Nucleus accumbens (tissue), 56 donors: ENCODE measurements at places on chromosomes 11 and 22.
A peak's percentile ranks its signal among the peaks of the same experiment; 100 is the strongest.

DNA sequence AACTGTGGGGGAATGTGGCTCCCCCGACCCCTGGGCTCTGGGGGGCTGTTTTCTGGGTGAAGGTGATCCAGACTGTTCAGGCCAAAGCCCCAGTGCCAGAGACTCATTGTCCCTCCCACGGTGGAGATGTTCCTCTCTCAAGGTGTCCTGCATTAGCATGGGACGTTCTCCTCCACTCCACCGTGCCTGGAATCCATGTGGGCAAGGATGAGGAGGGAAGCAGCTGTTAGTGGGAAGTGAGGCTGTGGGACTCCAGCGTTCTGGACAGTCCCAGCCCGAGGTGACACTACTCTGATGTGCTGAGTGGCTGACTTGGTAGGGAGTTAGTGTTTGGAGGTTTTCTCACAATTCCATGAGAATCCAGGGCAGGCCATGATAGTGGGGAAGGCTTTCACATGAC, 31.4 kb upstream of the CLDN5 start:
- DNase-seq = no peak

DNA sequence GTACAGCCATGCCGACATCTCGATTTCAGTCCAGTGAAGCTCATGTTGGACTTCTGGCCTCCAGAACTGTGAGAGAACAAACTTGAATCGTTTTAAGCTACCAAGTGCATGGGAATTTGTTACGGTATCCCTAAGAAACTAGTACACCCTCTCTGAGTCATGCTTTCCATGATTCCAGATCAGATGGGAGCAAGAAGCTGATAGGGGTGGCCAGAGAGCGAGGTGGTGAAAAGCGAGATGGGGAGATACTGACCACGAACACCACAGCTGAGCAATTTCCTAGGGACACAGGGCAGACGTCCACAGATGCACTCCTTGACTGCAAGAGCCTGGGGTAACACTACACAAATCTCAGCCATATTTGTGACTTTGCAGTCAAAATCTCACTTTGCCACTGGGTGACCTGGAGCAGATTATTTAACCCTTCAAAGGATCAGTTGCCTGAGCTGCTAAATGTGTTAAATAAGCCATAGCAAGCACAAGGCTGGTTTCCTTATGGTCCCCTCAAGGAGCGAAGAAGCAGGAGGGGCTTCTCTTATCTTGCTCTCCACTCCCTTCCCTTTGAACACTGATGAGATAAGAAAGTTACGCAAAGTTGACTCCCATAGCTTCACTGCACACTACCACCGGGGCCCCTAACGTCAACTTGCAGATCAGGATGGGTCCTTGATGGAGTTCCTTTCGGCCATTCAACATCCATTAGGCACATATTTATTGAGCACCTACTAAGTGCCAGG, 22.6 kb upstream of the RCN1 start:
- DNase-seq = no peak

DNA sequence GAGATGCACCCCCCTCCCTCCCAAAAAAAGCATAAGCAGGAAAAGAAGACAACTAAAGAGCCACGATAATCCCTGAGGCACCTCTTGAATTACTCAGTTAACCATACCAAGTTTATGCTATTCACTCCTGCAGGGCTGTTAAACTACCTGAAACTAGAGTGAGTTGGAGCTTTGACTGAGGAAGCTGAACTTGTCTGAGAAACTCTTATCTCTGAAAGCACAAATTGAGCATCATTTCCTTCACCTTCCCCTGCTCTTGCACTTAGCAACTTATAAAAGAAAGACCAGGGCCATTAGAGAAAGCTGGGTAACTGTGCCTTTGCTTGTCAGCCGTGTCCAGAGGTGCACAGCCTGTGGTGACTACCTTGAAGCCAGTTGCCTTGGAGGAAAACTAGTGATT, 745.6 kb downstream of the NELL1 start:
- DNase-seq = no peak

DNA sequence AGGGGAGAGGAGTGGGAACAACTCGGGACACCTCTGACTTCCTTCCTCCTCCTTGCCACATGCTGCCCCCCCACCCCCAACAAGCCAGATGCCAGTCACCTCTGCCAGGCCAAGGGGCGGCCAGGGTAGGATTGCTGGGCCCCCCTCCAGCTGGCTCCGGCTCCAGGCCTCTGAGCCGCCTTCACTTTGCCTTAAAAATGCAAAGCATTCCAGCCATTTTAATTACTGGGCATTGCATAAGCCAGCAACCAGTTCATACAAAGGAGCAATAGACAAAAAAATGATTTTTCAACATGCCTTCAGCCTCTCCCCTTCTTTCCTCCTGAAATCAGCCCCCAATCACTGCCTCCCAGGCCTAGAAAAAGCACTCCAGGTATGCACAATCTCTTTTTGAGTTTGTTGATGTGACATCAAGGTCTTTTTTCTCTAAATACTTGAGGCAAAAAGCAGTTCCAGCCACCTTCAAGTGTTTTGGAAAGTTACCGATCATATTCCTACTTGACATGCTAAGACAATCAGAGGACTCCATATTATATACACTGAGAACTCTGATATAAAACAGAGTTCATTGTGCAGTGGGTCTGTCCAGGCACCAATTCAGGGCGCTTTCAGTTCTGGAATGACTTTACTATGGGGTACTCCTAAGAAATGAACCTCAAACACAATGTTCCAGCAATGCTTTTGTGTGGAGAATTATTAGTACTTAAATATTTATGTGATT, 12.4 kb upstream of the TIMP3 start:
- DNase-seq = no peak

GRCh38 chr11:69466039-69466438, 15.4 kb upstream of the LINC01488 start:
- no peak for DNase-seq

- DNase-seq = peak; percentile 65
Measured at GRCh38 chr22:23521441-23522113, 58.5 kb downstream of the IGLL1 start.
